ENCODE measurements at places on chromosomes 13 and 19.

DNA sequence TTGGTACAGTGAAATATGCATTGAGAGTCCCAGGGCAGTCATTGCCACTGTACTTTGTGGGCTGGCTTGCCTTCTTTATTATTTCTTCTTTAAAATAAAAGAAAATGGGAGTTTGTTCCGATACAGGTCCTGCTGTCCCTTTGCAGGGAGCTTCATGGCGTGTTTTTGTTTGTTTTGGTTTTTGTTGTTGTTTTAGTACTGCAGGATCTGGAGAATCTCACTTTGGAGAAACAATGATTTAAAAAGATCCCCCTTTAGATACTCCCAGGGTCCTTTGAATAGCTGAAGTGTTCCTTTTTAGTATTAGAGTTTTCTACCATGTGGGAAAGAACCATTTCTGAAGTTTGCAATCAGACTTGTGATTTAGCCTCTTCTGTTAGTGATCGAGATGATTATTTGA, 11.1 kb downstream of the CHAF1A start:
- DNase-seq = no peak

DNA sequence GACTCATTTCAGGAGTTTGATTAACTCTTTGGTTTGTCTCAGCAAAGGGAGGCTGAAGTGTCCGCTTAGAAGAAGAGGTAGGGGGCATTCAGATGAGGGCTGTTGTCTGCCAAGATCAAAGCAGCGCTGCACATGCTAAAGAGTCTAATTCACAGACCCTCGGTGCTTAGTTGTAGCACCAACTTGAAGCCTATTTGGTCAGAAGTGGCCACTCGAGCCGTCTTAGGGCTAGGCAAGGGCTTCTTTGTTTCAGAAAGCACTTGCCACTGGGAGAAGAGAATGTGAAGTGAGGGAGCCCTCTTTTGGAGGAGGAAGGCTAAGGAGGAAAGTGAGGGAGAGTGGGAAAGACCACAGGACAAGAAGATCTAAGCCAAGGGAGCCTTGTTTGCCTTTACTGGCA, 313.4 kb upstream of the TMTC4 start:
- DNase-seq = no peak

- DNase-seq = no peak
These were observed 36.4 kb upstream of the NANOS3 start for GRCh38 chr19:13840305-13841085.

- no peak for DNase-seq
These were observed 66.1 kb upstream of the FRY start for GRCh38 chr13:31965361-31966066.

DNA sequence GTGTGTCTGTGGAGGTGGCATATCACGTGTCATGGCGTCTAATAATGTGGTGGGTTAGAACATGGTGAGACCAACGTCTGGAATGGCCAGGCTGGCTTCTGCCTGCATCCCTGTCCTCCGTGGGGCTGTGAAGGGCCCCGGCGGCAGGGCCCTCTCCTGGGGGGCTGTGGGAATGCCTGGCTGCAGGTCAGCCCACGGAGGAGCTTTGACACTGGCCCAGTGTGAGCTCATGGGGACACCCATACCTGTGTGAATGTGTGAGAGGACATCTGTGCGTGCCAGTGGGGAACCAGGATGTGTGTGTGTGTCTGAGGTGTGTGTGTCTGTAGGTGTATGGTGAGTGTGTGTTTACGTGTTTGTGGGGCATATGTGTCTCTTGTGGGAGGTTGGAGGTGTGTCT, 300.1 kb downstream of the TEX29 start:
- DNase-seq = no peak

DNA sequence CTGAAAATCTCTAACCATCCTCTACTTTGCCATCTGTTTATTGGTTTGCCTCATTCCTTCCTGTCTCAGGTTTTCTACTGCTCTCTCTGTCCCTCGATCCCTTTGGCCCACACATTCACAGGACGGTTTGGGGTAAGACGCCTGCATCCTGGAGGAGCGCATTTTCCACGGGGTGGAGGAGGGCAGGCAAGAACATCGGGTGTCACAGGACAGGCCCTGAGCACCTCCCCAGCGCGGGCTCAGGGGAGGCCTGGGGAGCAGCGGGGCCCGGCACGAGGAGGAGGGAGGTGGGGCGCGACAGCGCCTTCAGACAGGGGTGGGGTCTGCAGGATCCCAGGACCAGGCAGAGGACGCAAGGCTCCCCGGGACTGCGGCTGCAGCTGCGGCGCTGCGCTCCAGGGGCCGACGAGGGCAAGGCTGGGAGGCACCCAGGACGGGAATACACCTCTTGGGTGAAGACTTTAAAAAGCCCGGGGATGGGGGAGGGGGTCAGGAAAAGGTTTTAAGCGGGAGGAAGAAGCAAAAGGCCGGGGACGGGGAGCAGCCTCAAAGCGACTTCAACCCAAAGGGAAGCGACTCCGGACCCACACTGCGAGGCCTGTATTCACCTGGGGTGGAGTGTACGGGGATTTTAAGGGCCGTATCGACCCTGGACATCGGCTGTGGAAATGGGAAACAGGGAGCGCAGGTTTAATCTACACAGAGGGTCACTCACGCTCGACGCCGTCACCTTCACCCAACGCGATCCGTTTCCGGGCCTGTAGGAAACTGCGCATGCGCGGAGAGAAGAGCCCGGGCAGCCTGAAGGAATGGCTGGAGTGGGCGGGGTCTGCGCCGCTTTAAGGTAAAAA, at the start of gene ZNF415:
TSS of gene ZNF415 (minus strand) at position 770 of the 851 bp plus-strand sequence. CDS start 10,234 bp downstream, outside the sequence.
- DNase-seq = no peak

- no peak for DNase-seq
These were observed 188.6 kb downstream of the TEX29 start for GRCh38 chr13:111508902-111509509.

- DNase-seq = no peak
These were observed 188.0 kb downstream of the TDRD3 start for GRCh38 chr13:60584976-60585375.

GRCh38 chr13:47168066-47168465, 271.2 kb upstream of the HTR2A start:
- no peak for DNase-seq

- peak; percentile 75 for DNase-seq
These were observed 103.2 kb downstream of the GADD45B start for GRCh38 chr19:2578901-2579677.

- no peak for DNase-seq
These were observed 14.4 kb upstream of the DPP9 start for GRCh38 chr19:4737955-4738600.

DNA sequence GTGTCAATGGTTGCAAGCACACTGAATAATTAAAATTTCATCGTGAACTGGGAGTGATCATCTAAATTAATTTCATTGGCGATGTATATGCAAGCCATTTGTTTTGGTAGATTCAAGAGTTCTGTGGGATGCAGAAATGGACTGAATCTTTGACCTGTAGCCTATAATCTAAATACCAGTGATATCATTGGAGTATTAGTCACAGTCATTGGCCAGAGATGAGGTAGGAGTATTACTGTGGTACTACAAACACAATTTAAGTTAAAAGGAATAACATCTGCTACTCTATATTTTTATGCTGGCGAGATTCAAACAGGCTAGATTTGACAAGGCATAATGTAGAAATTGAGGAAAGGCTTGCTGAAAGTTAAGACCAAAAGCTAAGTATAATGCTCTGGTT, 14.0 kb downstream of the FRY start:
- DNase-seq = no peak

GRCh38 chr19:2227415-2228156, 8.5 kb downstream of the PLEKHJ1 start:
- DNase-seq = no peak

- no peak for DNase-seq
These were observed 15.1 kb downstream of the PLPP2 start for GRCh38 chr19:275958-276646.

DNA sequence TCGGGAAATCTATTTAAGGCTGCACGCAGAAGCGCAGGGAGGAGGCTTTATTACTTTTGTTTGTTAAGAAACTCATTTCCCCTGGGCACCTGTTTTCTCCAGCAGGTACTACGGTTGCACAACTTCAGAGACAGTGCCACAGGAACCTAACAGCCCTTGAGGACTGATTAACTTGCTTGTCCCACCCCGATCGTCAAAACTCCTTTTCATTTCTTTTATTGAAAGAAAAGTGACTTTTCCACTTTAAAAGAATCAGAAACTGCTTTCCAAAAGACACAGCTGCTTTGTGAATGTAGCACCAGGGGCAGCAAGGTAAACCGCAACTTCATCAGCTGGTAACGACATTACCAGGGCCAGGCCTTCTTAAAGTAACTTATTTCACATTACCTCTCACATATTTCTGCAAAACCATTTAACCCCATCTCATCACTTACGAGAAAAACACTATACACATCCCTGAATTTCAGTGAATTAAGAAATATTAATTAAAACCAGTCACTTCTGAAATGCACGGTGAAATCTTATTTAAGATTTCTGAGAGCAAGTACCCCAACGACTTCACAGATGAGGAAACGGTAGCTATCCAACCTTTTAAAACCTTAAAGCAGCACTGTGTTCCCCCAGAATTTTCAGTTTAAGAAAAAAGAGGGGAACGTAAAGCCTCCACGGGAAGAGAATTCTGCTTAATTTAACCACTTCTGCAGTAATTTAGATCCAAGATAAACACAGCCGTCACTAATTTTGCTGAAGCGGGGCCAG, 1.4 kb downstream of the ANKRD10 start:
- DNase-seq = no peak

DNA sequence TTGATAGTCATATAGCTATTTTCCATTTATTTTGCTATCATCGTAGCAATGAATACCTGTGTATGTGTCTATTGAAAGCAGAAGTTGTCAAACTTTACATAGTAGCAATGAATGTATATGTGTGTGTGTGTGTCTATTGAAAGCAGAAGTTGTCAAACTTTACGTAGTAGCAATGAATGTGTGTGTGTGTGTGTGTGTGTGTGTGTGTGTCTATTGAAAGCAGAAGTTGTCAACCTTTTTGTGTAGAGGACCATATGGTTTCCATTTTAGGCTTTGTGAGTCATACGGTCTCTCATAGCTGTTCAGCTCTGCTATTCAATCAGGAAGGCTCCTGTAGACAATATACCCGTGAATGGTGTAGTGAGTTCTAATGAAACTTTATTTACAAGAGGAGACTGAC, 20.8 kb downstream of the NLRP4 start:
- DNase-seq = no peak

GRCh38 chr19:1574354-1575136, 6.4 kb upstream of the MEX3D start:
- DNase-seq = no peak

DNA sequence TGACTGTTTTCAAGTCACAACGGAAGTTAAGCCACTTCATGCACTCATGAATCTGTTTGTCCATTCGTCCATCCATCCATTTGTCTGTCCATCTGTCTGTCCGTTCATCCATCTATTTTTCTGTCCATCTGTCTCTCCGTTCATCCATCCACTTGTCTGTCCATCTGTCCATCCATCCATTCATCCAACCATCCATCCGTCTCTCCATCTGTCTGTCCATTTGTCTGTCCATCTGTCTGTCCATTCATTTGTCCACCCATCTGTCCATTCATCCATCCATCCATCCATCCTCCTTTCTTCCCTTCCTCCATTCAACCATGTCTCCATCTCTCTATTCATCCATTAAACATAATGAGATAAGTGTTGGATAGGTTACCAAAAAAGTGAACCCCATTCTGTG, 123.5 kb upstream of the UQCRFS1 start:
- no peak for DNase-seq

DNA sequence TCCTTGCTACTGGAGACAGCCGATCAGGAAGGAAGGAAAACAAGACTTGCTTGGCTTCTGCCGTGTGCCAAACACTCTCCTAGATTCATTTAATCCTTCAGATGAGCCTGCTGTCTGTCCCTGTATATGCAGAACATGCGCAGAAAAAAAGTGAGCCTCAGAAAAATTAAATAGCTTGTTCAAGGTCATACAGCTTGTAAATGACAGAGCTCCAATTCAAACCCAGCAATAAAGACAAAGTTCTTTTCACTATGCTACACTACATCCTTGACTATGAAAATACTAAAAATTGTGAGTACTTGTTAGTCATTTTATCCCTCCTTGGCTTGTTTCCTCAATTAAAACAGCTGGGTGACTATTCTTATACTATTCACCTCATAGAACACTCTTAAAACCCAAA, 121.4 kb downstream of the KCNRG start:
- DNase-seq = no peak

- peak; percentile 5 for DNase-seq
These were observed 10.0 kb downstream of the ATP7B start for GRCh38 chr13:52001120-52001731.

DNA sequence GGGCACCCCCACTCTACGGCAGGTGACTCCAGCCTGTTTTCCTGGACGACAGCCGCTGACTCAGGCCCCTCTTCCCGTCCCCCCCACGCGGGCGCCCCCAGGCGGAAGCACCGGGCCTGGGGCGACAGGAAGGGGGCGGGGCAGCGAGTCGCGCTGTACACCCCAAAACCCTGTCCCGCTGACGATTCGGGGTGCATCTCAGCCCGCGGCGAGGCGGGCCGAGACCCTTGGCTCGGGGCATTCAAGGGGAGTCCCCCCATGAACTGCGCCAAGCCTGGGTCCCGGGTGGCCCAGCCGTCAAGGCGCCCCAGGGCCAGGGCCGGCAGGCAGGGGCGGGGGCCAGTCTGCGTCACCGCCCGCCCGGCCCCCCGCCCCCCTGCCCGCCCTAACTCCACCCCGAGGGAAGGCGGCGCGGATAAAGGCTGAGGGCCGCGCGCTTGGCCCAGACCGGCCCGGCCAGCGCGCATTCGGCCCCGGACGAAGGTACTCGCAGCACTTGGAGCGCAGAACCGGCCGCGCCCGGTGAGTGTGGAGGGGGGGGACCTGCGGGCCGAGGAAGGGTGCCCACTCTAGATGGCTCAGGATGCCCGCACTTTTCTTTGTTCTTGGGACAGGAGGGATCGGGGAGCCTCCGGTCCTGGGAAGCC, at the start of gene MIDN:
TSS of gene MIDN (plus strand) at position 445 of the 647 bp plus-strand sequence. CDS start 1,714 bp downstream, outside the sequence.
- DNase-seq = no peak

- DNase-seq = no peak
These were observed 153.1 kb downstream of the KDM4B start for GRCh38 chr19:5122121-5122400.

DNA sequence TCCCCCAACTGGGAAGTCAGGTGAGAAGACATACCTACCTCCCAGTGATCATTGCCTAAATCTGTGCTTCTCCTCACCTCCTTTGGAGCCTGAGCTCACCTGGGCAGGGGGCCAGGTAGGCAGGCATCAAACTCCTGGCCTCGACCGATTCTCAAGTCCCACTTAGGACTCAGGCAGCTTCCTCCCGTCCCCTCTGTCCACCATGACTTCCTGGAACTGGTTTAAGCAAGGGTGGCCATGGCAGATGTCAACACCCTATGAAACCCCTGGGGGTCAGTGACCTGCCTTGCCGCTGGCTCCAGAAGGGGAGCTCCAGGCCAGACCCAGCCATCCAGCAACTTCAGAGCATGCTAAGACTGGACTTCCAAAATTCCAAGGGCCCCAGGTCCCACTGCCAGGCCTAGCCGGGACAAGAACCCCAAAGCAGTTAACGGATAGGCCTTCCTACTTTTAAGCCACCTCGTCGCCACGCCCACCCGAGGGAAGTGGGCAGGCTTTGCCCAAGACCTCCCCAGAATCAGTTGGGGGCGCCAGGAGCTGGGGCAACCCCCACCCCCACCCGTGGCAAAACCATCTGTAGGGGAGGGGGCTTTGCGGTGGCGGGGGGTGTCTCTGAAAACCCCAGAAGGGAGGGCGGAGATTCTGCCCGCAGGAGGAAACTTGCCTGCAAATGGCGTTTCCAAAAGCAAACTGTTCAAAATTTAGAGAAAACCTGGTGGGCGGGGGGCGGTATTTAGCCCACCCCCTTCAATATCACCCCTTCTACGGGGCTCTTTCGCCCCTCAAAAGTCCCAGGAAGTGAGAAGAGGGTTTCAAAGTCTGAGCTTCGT, 657 bp downstream of the PLIN3 start:
- DNase-seq = no peak
